Left colon (tissue), 2 donors: ENCODE measurements at places on chromosomes 1 and 21. TPM values are rescaled to one million over a fixed set of nuclear protein-coding genes. Genes with fewer than 3 reads are reported as not detected.

GUK1 gene
- total RNA-seq = 175 TPM

TTLL7 gene
- total RNA-seq = 2.8 TPM

PPCS gene
- 92.4 TPM for total RNA-seq

TMEM51 gene
- 27.4 TPM for total RNA-seq

- DNase-seq = no peak
These were observed 104.9 kb upstream of the PTGFR start for GRCh38 chr1:78385744-78386462.

DNA sequence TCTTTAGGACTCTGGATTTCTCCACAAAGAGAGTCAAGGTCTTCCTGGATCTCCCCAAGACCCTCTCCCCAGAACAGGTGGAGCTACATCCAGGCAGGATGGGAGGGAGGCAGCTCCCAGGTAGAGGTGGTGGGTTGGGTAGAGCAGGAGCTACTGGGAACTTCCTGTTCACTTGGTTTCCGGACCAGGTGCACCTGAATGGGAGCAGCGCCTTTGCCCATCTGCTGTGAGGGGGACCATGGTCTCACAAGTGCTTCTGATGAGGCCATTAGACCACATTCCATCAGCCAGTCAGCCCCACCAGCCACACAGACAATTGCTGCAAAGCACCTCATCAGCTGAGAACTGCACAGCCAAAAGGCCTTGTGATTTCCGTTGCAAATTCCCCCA, 188.8 kb downstream of the MATN1 start:
- DNase-seq = no peak

DNA sequence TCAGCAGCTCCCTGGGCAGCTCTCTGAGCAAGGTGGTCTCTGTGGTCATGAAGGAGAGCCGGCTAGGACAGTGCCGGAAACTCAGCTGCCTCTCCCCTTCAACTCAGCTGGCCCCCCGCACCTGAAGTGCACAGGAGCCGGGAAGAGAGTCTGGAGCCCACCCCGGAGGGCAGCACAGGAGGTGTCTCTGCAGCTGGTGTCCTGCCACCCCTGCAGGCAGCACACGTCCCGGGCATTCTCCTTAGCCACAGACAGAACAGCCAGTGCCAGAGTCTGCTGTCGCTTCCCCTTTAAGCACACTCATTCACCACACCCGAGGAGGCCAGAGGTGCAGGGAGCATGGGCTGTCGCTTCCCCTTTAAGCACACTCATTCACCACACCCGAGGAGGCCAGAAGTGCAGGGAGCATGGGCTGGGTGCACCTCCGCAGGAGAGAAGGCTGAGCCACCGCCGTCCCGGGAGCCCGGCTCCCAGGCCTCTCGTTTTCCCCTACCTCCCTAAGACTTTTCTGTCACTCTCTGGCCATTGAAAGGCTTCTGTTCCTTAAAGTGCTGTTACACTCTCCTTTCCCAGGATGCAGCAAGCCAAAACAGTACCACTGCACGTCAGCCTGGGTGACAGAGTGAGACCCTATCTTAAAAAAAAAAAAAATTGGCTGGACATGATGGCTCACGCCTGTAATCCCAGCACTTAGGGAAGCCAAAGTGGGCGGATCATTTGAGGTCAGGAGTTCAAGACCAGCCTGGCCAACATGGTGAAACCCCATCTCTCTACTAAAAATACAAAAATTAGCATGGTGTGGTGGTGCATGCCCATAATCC, 16.9 kb upstream of the SAMD11 start:
- DNase-seq = peak; percentile 69

DNA sequence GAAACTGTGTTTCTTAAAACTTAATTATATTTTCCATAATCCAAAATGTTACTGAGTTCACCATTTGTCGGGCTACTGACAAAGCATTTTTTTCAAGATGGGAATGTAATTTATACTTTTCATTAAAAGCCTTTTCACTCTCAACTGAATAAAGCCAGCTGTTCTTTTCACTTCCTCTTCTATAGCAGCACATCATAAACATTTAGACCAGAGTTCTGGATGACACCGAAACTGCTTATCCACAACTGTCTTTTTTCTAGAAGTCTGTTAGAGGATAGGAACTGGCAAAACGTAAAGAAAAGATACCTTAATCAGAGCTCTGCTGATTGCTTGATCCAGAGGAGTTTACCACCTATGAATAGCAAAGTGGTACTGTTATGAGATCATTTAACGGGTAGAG, 594.7 kb downstream of the ADGRL2 start:
- no peak for DNase-seq

DNA sequence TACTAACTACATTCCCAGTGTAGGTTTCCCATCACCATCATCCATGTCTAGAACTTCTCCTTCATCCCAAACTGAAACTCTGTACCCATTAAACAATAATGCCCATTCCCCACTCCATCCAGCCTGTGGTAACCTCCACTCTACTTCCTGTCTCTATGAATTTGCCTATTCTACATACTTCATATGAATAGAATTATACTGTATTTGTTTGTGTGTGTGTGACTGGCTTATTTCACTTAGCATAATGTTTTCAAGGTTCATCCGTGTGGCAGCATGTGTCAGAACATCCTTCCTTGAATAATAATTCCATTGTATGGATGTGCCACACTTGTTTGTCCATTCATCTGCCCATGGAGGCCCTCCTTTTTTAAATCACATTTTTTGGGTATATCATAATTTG, 35.7 kb downstream of the ATP2B4 start:
- DNase-seq = no peak
